EL (cell line): ENCODE measurements at places on chromosomes 4 and X.

DNA sequence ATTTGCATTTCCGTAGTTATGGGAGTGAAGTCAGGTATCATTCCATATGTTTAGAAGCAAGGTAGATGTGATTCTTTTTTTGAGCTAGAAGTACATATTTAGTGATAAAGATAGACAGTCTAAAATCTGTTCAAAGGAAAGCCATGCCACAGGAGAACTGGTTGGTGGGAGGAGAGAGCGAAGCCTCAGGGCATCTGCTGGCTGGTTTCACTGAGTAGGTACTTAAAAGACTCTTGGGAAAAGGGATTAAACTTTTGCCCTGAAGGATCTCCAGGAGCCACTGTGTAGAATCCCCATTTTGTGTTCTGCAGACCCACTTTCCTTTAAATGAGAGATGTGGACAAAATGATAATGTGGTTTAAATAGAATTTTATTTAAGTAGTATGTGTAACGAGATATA is 89.6 kb downstream of the SHROOM2 start:
- DNase-seq = no peak

DNA sequence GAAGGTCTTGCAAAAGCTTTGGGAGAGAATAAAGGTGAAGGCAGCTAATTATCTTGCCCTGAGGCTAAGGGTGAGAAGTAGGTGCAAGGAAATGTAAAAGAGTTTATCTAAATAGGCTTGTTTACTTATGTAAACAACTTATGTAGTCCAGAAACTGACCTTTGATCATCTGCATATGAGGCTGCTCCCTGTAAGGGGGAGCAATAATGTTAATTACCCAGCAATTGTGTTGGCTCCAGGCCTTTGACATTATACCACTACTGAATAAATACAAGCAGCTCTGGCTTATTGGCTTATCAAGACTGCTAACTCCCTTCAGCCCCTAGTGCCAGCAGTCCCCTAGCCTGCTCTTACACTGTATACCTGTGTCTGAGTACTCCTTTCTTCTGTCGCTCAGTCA is 303.7 kb upstream of the GNPDA2 start:
- no peak for DNase-seq

DNA sequence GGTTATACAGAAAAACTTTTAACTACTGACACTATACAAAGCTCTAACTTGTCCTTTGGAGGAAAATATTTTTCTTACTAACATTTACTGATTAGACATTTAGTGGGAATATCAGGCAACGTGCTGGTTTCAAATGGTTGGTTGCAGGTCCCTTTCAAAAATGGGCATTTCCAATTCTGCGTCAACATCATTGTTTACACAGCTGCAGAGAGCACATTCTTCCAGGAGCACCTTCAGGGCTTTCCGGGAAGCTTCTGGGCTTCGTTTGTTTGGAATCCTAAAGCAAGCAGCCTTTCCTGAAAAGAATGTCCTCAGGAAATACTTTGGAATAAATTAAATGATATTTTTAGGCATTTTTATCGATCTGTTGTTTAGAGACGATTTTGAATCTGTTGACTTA is 289.7 kb downstream of the TRIML1 start:
- peak; percentile 2 for DNase-seq

DNA sequence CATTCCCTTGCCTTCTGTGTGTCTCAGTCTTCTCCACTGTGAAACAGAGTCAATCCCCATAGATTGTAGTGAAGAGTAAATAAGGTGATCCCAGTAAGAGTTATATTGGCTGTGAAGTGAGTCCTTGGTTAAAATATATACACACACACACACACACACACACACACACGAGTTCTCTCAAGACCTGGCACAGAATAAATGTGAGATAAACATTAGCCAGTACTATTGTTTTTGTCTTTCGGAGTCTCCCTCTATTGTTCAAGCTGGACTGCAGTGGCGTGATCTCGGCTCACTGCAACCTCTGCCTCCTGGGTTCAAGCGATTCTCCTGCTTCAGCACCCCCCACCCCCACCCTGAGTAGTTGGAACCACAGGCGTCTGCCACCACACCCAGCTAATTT is 44.8 kb upstream of the FAM156A start:
- DNase-seq = no peak

DNA sequence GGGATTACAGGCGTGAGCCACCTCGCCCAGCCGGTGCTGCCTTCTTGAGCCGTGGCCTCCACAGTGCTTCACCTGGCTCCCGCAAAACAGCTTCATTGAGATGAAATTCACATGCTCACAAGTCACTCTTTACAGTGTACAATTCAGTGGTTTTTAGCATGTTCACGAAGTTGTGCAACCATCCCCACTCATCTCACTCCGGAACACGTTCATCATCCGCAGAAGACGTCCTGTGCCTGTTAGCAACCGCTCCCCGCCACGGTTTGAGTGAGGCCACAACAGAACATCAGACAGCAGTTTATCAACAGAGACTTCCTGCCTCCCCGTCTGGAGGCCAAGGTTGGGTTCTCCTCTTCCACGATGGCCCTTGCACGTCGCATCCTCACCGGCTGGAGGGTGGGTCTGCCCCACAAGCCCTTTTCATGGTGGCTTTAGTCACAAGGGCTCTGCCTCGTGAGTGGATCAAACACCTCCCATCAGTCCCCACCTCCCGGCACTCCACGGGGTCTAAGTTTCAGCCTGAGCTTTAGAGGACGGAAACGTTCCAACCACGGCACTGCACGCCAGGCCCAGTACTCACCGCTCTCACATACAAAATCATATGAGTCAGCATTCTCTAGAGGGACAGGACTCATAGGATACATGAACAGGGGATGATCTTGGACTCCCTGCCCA is 29.6 kb upstream of the SPON2 start:
- DNase-seq = peak; percentile 67

DNA sequence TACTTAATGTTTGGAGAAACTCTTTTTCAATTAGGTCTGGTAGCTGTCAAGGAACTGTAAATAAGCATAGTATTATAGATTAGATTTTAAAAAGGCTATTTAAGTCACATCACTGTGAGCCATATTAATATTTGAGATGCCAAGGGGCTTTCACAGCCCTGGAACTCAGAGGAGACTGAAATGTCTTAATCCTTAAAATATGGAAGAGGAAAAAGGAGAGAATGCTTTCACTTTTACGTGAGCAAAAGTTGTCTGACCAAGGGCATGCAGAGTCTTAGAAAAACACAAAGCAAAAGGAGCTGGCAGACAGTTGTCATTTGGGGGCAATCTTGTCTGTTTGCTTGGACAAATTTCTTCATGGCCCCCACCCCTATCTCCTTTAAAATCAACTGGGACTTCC is 253.2 kb upstream of the IGFBP7 start:
- DNase-seq = peak; percentile 26

- DNase-seq = peak; percentile 8
These were observed 23.9 kb upstream of the TMSB4X start for GRCh38 chrX:12950851-12951594.

- peak; percentile 66 for DNase-seq
These were observed 73.1 kb downstream of the PACRGL start for GRCh38 chr4:20773144-20773997.

- DNase-seq = no peak
These were observed 55.4 kb downstream of the NOP14 start for GRCh38 chr4:2907706-2908293.

DNA sequence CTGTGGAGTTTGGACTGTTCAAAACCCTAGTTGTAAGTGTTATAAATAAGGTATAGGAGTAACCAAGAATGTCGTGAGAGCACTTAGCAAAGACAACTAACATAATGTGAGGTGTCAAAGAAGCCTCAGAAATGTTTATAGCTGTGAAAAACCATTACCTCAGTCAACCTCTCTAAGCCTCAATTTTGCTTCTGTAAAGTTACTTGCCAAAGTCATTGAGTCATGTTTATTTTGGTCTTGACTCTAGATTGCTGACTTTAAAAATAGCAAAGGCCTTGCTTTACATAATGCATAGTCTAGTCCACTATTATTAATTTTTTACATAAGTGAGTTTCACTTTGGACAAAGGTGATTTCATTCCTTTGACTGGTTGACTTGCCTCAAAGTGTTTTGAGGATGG is 257.6 kb upstream of the CXXC4 start:
- DNase-seq = no peak

- DNase-seq = no peak
These were observed 30.5 kb upstream of the NAP1L5 start for GRCh38 chr4:88728146-88728545.

- DNase-seq = no peak
These were observed 72.3 kb downstream of the ZNF518B start for GRCh38 chr4:10384974-10385373.

DNA sequence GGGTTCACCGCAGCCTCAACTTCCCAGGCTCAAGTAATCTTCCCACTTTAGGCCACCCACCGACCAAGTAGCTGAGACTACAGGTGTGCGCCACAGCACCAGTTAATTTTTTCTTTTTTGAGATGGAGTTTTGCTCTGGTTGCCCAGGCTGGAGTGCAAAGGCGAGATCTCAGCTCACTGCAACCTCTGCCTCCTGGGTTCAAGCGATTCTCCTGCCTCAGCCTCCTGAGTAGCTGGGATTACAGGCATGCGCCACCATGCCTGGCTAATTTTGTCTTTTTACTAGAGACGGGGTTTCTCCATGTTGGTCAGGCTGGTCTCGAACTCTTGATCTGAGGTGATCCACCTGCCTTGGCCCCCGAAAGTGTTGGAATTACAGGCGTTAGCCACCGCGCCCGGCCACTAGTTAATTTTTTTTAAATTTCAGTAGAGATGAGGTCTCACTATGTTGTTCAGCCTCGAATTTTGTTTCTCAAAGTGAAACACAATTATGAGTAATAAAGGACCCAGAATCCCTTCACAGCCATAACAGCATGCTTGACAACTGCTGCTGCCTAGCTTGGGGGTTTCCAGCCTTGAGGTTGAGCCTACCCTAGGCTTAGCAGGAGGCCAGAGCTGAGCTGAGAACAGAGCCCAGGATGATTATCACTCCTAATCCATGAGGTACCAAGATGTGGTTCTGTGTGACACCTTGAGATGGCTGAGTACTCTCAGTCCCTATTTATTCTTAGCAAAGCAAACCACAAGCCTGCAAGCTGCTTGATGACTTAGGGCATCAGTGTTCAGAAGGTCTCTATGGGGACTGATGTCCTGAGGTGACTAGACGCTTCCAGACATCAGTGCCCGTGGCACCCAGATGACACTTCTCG is 41.6 kb upstream of the NKRF start:
- DNase-seq = no peak

- DNase-seq = no peak
These were observed 17.5 kb upstream of the CD99 start for GRCh38 chrX:2673611-2674010.

- DNase-seq = no peak
These were observed 21.6 kb downstream of the OPHN1 start for GRCh38 chrX:68411729-68412128.

DNA sequence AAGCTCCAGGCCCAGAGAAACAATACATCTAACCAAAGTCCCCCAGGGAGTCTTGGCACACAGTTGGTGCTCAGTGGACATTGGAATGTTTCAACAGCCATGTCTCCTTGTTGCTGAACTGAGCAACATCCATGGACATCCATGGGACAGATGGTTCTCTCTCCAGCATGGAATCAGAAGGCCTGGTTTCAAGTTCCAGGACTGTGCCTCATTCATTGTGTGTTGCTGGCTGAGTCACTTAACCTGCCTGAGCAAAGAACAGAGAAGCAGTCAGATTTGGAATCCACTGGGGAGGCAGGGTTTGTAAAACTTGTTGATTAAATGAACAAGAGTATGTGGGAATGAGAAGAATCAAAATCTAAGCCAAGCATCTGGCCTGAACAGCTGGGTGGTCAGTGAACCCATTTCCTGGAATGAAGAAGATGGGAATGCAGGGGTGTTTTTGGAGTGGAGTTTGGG is 147.9 kb downstream of the CHIC2 start:
- DNase-seq = peak; percentile 31
